NCI-H446 treated with DMSO at 0.1 percent for 48 hours (cell line): ENCODE measurements at places on chromosomes 2 and 18.

DNA sequence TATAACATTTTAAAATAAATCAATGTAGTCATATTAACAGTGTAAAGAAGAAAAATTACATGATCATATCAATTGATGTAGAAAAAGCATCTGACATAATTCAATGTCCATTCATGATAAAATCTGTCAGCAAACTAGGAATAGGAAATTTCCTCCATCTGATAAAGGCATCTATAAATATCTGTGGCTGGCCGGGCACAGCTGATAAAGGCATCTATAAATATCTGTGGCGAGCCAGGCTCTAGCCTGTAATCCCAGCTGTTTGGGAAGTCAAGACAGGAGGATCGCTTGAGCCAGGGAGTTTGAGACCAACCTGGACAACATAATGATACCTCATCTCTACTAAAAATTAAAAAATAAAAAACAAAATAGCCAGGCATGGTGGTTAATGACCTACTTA lies 18.1 kb upstream of the RANBP2 start:
- DNase-seq: no peak

GRCh38 chr2:191804766-191805165 lies 42.1 kb downstream of the CAVIN2 start:
- no peak for DNase-seq

DNA sequence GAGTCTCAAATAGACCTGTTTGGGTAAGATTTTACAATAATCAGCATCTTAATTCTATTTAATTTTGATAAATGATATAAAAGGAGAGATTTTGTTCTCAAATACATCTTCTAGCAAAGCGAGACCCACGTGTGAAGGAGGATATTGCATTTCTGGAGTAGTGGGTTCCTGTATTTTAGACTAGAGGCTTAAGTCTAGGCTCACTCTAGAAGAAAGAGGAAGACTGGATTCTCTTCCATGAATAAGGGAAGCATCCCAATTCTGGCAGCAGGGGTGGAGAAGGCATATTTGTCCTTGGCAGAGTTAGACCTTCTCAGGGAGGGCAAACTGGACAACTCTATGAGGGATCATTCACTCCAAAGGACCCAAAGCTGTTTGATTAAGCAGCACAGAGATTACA lies 11.3 kb upstream of the FAM228A start:
- DNase-seq: no peak

GRCh38 chr2:88201811-88202169 lies 31.6 kb downstream of the THNSL2 start:
- DNase-seq: no peak

DNA sequence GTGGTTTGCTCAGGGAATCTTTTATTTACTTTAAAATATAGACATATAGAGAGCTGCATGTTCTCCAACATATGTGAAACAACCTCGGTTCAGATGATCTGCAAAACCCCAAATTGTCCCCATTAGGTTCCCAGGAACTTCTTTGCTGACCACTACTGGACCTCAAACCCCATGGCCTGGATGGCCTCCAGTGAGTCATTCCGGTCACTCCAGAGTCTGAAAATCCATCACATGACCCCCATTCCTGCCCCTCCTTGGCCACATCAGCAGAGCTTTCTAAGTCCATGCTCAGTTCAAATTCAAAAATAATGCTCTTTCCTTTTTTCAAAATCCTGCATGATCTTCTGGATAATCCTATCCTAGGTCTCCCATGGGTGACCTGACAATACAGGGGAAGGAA lies 271.0 kb downstream of the TNS1 start:
- no peak for DNase-seq
